ENCODE measurements at places on chromosomes 2 and 18.

- H3K36me3 ChIP-seq, result no peaks in the 10 kb centered on the region
- H3K4me3 ChIP-seq, result no peak overlapping the region
- no peak for DNase-seq
- no peak overlapping the region for H3K27ac ChIP-seq
Observed at GRCh38 chr2:126482582-126483464, 173.1 kb upstream of the GYPC start.

DNA sequence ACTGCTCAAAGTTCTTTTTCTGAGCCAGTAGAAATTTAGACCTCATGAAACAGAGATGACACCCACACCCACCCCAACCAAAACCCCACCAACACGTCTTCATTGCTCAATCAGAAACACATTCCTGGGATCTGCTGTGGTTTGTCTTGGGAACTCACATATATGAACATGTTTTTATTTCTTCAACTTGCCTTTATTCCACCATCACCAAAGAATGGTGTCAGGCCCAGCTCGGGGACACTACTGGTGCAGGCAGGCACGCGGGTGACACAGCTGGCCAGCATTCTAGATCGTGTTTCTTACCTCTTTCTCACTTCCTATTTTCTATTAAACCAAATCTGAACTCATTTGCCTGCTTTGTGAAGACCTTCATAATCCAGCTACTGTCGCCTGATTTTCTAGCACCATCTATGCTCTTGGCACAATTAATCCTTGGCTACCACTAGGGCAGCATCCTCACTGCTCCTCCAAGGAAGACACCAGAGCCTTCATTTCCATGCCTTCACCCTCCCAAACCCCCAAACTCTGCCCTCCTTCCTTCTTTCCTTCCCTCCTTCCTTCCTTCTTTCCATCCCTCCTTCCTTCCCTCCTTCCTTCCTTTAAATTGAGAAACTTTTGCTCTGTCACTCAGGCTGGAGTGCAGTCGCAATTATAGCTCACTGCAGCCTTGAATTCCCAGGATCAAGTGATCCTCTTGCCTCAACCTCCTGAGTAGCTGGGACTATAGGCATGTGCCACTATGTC, 157.1 kb downstream of the BCL2 start:
- no peak for DNase-seq
- H3K36me3 ChIP-seq, result no peaks in the 10 kb centered on the region
- H3K27ac ChIP-seq, result peak overlapping the region; percentile 95
- H3K4me1 ChIP-seq, result peaks cover 75% of the 10 kb centered on the region

DNA sequence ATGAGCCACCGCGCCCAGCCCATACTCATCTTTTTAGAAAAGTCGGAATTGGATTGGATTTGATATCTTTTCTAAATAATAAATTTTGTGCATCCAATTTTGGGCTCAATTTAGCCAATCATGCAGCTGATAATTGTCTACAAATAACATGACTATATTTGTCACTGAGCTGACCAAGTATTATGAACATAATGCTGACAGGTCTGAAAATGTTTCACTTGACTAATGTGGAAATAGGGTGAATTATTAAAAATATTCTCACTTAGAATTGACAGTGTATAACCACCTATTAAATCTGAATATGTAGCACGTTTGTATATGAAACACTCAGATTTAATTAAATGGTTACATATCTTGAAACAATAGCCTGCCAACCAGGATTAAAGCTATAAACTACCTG, 657.2 kb upstream of the FSHR start:
- no peak overlapping the region for H3K27ac ChIP-seq
- H3K36me3 ChIP-seq, result no peaks in the 10 kb centered on the region
- no peak for DNase-seq

DNA sequence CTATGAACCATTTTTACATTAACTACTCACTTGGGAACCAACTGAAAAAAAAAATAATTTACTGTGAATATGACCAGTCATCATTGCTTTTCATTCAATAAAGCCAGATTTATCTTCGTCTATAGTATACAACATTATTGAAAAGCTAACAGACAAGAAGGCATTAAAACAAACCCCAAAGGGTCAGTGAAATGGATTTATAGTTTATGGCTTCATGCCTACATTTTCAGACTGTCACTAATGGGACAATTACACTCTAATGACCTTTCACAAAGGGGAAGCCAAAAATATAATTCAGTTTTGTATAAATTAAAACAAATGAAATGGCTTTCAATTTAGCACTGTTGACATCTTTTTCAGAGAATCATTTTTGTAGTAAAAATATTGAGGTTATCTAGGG, 169.1 kb downstream of the DSEL start:
- H3K36me3 ChIP-seq, result no peaks in the 10 kb centered on the region
- no peak for DNase-seq
- H3K4me1 ChIP-seq, result no peaks in the 10 kb centered on the region
- no peak overlapping the region for H3K27ac ChIP-seq
- H3K4me3 ChIP-seq, result no peak overlapping the region
- no peaks in the 10 kb centered on the region for H3K27me3 ChIP-seq

- no peak overlapping the region for H3K4me3 ChIP-seq
- peaks cover 6% of the 10 kb centered on the region for H3K36me3 ChIP-seq
- no peaks in the 10 kb centered on the region for H3K4me1 ChIP-seq
- H3K27me3 ChIP-seq, result peaks cover 52% of the 10 kb centered on the region
Observed at GRCh38 chr18:12162786-12163185, 69.1 kb downstream of the ANKRD62 start.

DNA sequence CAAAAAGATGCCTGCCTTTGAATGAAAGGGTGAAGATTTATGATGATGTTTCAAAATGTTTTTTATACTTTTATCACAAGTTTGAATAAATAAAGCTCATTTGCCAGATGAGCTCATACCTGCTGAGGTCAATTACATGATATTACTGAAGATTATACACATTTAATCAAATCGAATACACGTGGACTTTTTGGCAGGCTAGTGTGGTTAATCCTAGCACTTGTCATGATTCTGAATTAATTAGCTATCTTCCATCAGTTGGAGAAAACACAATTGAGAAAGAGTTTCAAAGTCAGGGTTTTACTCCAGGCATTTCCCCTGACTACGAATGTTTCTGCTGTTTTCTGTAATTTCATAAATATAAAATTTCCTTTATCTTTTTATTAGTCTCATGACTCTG, 54.4 kb downstream of the LRPPRC start:
- no peak overlapping the region for H3K4me3 ChIP-seq
- H3K36me3 ChIP-seq, result peaks cover 10% of the 10 kb centered on the region
- no peaks in the 10 kb centered on the region for H3K4me1 ChIP-seq
- DNase-seq, result no peak
- no peak overlapping the region for H3K27ac ChIP-seq
